IPS-NIHi11 (cell line): ENCODE measurements at places on chromosomes 1 and 21.

GRCh38 chr21:42567214-42567555, 53.5 kb downstream of the SLC37A1 start:
- no peak for DNase-seq

GRCh38 chr1:222970711-222971110, 155.9 kb downstream of the DISP1 start:
- DNase-seq = no peak

DNA sequence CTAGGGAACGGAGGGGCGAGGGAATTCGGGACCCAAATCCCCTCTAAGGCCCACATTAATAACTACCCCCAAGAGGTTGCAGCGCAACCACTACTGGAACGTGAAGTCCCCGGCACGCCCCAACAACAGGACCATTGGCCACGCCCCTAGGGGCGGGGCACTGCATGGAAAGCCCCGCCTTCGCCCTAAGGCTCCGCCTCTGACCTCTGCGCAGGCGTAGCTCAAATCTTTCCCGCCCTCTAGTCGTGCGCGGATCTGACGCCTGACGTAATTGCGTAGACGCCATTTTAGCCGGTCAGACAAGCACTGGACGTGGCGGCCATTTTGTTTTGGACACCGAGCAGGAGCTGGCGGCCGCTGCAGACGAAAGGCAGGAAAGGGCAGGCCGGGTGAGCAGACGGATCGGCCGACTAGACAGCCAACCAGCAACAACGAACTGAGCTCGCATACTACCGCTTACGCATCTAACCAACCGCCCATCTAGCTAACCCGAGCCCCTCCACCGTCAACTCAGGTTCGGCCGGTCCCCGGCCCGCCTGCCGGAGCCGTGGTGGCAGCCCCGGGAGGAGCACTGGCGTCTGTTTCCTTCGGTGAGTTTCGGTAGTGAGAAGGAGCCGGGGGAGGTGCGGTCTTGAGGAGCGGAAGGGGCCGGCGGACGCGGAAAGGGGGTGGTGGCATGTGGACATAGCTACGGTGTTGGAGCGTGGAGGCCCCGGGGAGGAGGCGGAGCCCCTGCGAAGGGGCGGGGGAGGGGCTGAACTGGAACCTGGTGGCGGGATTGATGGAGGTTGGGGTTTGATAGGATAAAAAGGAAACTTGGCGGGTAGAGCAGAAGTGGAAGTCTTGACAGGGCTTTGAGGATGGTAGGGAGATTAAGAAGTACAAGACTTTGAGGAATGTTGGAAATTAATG, at the start of gene CHTOP:
TSS of gene CHTOP (plus strand) at position 313 of the 912 bp plus-strand sequence. CDS start 2,523 bp downstream, outside the sequence.
- peak; percentile 95 for DNase-seq

- peak; percentile 61 for DNase-seq
Measured at GRCh38 chr1:119316870-119317416, 51.6 kb upstream of the HAO2 start.

GRCh38 chr21:41446586-41446985, 20.5 kb downstream of the MX1 start:
- no peak for DNase-seq

DNA sequence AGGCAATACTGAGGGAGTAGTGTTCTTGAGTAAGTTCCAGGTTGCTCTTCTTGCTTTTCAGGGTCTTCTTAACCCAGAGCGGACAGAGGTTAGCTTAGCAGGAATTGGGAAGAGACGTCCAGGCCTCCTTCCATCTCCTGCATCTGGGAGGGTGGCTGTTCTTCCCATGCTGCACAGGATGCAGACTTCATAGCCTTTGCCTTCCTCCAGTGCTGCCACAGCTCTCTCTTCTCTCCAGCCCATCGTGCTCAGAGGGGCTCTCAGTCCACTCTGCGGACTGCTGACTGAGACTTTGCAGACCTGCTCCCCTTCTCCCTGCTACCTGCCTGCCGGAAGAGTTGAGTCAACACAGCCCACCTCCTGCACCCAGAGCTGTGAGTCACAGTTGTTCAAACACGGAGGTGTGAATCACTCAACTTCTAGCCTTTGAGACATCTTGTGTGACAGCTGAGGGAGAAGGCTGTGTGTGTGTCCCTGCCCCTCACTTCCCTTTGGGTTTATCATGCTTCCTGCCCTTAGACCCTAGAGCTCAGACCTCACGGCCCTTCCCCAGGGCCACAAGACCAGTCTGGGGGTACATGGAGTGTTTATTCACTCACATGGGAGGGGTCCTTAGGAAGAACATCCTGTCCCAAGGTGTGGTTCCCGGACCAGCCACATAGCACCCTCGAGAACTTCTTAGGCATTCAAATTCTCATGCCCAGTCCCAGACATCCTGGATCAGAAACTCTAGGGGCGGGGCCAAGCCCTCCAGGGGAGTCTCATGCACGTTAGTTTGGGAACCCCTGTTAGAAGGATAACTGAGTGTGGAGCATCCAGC, 158.3 kb upstream of the CACNA1E start:
- DNase-seq = no peak

GRCh38 chr1:205270764-205271163, 43.0 kb downstream of the TMCC2 start:
- no peak for DNase-seq
